Urinary bladder (tissue), 4 donors: ENCODE measurements at places on chromosomes 5 and 9.

DNA sequence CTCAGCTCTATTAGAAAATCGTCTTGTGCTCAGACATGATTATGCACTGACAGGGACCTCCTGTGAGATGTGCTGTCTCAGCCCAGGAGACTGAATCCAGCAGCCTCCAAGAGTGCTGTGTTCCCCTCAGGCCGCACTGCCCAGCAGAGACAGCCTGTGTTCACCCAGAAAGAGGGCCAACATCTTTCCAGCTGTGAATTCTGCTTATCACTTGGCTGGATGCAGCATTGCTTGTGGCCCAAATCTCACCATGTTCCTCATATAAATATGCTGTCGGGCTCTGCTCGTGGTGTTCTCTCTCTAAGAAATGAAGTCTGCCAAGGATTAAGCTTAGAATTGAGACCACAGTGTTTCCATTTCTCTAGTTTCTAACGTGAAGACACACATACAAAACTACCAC lies 983.0 kb upstream of the WWC1 start:
- no peak for DNase-seq

GRCh38 chr9:81729135-81729534 lies 39.8 kb upstream of the TLE1 start:
- no peak for DNase-seq

DNA sequence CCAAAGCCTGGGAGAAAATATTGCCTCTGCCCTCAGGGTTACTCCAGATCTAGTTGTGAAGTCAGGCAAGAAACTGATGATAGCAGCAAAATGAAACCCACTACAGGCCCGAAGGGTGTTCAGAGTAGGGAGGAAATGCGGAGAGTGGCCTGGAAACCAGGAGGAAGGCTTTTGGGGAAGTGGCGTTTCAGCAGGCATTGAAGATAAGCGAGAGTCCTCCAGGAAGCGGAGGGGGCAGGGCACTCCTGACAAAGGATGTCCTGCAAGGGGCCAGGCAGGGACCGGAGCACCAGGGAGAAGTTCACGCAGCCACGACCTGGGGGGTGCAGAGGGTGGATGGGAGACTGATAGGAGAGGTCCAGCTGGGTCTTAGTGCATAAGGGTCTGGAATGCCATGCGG lies 7.8 kb upstream of the FOXI1 start:
- no peak for DNase-seq

DNA sequence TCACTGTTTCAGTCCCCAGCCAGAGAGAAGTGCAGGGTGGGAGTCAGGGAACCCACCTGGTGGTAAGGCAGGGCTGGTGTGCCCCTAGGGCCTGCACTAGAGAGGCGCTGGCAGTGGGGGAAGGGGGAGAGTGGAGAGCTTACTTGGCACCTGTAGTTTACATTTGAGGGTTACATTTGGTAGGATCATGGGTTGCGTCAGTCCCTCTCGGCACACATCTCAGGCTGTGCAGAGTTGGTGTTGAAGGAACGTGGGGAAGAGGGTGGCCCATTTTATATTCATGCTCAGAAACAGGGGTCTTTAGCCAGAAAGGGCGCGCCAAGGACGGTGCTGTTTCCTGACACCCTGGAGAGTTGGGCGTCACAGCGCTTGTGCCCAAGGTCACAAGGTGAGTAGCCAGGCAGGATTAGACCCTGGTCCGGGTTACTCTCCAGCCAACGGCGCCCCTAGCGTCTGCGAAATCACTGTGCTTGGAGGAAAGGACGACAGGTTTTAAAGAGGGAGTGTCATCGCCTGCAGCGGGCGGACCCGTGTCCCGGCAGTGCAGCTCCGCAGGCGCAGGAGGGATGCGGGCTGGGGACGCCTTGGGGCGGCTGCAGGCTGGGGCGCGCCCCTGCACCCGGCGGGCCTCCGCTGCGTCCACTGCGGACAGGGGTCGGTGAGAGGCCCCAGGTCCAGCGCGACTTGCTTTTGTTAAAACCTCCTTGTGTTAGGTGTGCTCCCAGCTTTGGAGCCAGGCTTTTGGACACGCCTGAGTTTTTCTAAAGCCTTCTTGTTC lies 272.6 kb downstream of the FANCC start:
- DNase-seq, result no peak

DNA sequence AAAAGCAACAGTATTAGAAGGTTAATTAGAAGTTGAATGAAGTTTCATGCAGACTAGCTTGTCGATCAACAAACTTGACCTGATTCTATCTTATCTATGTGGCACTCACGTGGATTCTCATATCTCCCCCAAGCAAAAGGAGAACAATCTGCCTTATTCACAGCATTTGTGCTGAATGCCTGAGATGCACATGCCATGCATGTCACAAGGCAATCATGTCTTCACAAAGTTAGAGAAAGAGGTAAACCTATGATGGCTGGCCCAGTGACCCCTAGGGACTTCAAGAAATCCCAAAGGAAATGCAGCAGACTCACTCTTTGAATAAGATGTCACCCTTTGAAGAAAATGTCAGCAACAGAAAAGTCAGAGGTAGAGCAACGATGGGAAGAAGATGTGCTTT lies 17.6 kb upstream of the SHOC1 start:
- no peak for DNase-seq

DNA sequence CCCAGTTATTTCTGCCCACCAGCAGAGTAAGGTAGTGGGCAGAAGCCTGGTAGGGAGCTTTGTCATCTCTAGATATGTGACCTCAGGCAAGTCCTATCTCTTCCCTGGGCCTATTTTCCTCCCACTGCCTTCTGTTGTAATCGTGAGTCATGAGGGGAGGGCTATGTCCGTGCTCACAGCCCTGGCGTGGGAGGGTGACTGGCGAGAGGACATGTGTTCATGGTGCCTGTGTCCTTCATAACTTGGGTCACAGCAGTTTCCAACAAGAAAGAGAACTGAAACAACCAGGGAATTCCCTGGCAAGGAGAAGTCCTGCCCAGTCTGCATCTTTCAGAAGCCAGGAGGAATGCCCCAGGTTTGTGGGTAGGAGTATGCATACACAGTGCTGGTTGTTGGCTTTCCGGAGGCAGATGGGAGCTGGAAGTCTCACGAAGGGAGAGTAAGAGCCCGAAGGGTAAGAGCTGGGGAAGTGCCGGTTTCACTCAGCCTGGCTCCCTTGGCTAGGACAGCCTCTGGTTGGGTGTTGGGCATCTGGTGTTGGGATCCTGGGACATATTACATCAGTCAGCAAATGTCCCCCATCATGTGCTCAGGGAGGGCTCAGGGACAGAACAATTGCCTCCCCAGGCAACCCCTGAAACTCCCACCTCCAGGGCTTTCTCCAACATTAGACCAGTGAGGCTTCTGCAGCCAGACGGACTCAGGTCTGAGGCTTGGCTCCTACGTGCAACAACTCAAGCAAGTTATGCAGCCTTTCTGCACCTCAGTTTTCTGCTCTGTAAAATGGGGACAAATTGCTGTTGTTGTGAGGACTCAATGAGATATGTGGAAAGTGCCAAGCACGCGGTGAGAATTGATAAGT lies 4.3 kb upstream of the TIFAB start:
- no peak for DNase-seq

- no peak for DNase-seq
Measured at GRCh38 chr5:171050916-171051315, 189.1 kb downstream of the RANBP17 start.

DNA sequence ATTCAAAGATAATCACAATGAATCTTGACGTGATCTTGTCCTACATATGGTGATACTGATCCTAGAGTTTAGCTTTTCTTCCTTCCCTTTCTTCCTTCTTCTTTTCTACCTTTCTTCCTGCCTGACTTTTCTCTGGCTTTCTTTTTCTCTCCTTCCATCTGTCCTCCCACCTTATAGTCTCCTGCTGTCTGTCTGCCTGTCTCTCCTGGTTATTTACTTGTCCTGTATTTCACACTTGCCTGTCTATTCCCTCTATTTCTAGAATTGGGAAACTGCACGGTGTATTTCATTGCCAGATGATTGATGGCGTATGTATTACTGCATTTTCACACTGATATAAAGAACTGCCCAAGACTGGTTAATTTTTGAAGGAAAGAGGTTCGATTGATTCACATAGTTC lies 718.1 kb upstream of the CDH6 start:
- DNase-seq, result no peak

- DNase-seq, result no peak
Measured at GRCh38 chr9:122923947-122924346, 7.4 kb downstream of the ZBTB26 start.

GRCh38 chr5:116032094-116032517 lies at the start of gene ARL14EPL:
Gene ARL14EPL, plus strand, starts transcription at chr5:116032472. Its CDS starts 18,994 bp downstream, at chr5:116051466.
- no peak for DNase-seq

DNA sequence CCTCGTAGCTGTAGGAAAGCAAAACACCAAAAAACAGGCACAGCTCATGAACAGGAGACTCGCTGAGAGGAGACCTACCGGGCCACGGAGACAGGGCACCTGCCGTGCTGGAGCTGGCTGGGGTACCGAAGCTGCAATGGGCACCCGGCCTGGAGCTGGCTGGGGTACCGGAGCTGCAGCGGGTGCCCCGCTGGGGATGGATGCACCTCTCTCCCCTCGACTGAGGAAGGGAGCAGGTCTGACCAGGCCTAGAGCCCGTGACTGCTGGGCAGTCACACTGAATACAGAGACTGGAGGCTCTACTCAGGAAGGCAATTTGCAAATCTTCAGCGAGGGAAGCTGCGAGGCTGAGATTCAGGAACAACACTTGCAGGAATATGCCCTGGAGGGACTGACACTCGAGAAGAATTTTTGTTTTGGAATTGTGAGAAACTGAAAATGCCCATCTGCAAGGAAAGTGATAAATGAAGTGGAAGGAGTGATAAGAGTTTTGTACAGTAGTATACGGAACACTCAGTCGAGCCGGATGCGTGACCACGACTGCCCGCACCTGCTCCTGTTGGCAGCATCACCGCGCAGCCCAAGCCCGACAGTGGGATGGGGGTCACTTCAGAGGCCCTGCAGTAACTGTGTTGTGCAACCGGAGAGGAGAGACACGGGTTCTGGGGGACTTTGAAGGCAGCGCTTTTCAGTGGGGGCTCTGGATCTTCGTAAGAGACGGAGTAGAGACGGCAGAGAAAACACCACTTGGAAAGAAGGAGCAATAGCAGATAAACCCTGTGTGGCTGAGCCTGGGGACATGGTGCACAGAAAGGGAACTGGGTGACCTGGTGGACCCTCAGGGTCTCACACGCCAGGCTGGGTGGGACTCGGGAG lies 27.9 kb upstream of the LPCAT1 start:
- DNase-seq, result no peak

DNA sequence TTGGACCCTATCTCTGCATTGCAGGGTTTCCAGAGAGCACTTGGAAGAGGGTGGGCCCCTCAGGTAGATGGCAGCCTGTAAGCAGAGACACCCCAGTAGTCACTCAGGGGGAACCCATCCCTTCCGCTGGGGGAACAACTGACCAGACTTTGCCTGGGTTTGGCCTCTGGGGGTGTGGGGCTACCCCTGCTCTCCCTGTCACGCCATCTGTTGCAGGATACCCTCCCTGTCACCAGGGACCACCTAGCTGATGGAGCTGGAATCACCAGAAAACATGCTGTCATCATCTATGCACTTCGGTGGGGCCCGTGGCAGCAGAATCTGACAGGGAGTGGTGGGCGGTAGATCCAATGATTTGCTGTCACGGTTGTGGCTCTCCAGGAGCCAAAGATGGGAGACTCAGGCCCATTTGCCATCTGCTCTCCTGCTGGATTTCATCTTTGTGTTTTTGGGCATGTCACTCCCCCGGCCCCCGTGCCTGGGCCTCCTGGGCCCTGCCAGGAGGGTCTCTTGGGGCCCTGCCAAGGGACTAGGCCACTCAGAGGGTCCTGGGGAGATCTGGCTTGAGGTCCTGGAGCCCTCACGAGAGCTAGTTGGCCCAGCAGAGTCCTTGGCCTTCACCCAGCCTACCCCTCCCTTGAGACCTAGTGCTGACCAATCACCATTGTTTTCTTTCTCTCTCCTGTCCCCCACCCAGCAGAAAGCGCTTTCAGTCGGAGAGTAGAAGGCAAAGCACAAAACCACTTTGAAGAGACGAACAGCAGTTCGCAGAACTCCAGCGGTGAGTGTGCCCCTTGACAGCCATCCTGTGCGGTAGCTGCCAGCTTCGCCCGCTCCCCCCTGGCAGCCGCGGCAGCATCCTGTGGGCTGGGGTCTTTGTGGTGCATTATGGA lies 45.9 kb downstream of the AMBP start:
- DNase-seq, result no peak

- no peak for DNase-seq
Measured at GRCh38 chr9:95505717-95506427, 10.9 kb downstream of the PTCH1 start.

DNA sequence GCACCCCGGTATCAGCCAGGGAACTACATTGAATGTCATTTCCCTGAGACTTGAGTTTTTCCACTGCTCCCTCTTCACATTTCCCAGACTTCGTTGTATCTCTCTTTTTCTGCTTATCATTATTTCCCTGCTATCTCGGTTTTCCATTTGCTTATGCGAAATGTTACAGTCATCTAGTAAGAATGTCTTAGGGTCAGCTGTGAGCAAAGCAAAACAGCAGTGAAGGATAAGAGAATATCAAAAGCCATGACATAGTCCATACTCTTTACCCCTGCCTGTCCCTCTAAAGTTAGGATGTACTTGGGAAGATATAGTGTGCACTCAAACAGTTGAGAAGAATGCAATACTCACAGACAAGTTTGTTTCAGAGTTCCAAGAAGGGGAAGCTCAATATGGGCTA lies 88.7 kb downstream of the ITGA1 start:
- no peak for DNase-seq

- no peak for DNase-seq
Measured at GRCh38 chr5:39422728-39423285, 2.0 kb downstream of the DAB2 start.

DNA sequence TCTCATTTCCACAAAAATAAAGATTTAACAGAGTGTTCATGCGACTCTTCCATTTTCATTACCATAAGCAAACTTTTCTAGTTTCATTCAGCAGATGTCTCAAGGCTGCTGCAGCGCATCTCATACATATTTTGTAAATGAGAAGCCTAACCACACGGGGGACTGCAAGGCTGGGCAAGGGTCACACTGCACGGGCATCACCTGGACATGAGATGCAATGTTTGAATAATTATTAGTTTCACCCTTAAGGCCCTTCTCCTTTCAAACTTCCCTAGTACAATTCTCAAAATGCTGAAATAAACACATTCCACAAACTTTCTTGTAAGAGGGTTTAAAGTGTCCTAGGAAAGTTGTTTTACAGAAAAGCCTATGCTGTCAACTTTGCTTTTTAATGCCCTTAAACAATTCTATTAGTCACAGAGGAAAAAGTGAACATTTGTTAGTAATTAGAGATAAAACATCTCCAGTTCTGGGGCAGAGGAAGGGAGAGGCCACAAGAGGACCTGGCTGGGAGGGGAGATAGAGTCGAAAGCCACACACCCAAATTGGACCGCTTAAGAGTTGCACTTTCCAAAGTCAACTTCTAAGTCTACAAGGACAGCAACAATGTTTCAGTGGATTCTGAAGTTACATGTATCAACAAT lies 1.3 kb downstream of the DENND1A start:
- no peak for DNase-seq

DNA sequence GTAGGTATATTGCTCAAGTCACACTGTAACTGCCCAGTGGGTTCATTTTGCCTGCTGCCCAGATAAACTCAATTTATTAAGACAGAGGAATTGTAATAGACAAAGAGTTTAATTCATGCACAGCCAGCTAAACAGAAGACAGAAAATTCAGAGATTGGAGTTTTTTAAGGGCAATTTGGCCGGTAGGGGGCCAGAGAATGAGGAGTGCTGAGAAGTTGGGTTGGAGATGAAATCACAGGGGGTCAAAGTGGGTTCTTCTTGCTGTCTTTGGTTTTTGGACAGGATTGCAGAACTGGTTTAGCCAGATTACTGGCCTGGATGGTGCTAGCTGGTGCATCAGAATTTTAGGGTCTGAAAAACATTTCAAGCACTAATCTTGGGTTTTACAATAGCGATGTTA lies 20.7 kb upstream of the IL33 start:
- DNase-seq, result no peak
